Hair follicular keratinocyte (primary cell): ENCODE measurements at places on chromosomes 5 and 9. TPM values are rescaled to one million over a fixed set of nuclear protein-coding genes. Genes with fewer than 3 reads are reported as not detected.

FABP6 gene
- 0.31 TPM in 1 of 2 replicates, not detected in the other for total RNA-seq

KIF4B gene
- not detected in 2 replicates for total RNA-seq

SAXO1 gene
- not detected in 2 replicates for total RNA-seq

QRFP gene
- not detected in 2 replicates for total RNA-seq

TMOD1 gene
- not detected in 2 replicates for total RNA-seq

ERGIC1 gene
- 74.6 and 87.1 TPM in 2 replicates for total RNA-seq

EQTN gene
- total RNA-seq = 0.23 TPM in 1 of 2 replicates, not detected in the other

ANAPC2 gene
- total RNA-seq = 8.4 and 11.1 TPM in 2 replicates

ASS1 gene
- total RNA-seq = 26.6 and 113 TPM in 2 replicates

KIAA0825 gene
- total RNA-seq = 1.4 and 1.6 TPM in 2 replicates

NR5A1 gene
- not detected in 2 replicates for total RNA-seq
